ENCODE measurements at places on chromosomes 1 and 21. TPM values are rescaled to one million over a fixed set of nuclear protein-coding genes. Genes with fewer than 3 reads are reported as not detected.
A peak's percentile ranks its signal among the peaks of the same experiment; 100 is the strongest.

DNA sequence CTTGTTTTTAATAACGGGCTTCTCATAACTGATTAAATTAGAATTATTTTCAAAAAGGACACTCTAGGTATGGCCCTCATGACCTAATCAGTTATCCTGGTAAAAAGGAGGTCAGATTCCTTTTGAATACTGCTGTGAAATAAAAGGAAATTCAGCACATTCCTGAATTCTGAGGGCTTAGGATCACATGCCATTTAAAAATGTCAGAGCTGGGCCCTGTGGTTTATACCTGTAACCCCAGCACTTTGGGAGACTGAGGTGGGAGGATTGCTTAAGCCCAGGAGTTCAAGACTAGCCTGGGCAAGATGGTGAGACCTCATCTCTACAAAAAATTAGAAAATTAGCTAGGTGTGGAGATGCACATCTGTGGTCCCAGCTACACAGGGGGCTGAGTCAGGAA is 18.0 kb upstream of the RABGGTB start:
- DNase-seq, result no peak

DNA sequence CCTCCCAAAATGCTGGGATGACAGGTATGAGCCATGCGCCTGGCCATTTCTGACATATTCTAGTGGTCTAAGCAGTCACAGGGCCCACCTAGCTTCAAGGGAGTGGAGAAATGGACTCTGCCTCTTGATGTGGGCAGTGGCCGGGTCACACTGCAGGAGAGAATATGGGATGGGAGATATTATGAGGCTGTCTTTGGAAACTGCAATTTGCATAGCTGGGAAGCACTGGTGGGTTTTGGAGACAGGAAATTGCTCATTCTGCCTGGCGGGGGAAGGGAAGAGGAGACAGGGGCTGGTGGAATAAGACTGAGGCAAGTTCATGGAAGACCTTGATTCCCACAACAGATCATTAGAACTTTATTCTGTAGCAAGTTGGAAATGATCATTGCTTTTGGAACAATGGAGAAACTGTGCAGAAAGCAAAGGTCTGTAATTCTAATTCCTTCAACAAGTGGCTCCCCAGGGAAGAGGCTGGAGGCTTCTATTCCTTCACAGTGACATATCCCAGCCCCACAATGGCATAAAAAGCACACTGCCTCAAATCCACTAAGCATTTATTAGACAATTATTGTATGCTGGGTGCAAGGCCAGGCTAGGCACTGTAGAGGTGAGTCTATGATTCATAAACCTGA is 10.5 kb downstream of the NCMAP start:
- no peak for DNase-seq

DNA sequence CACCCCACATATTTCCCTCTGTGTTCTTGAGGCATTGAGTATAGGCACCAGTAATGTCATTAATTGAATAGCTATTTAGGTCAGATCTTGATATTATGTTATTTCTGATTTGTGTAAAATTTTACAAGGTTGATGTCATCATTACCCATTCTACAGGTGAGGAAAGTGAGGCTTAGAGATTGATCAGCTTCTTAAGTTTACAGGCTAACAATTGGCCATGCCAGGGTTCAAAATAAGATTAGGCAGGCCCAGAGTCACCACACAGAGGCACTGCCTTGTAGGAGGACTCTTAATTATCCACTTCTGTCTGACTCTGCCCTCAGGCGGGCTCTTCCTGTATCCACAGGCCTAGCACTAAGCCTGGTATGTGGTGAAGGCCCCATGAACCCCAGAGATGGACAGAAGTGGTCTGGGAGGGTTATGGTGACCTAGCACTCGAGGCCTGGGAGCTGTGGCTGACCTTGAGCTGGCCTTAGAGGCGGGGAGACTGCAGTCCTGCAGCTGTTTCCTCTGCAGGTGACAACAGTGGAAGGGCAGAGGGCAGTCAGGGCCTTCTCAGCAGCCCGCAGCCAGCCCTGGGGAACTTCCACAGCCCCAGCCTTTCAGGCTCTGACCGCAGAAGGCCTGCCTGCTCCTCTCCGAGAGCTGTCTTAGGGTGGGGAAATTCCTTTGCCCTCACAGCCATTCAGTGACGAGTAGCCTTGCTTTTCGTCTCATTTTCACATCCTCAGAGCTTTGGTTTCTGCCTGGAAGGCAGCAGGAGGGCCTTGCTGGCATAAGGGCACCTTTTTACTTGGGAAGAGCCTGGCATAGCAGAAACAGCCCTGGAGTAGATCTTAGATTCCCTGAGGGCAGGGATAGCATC is 12.2 kb downstream of the ZDHHC18 start:
- DNase-seq, result no peak

DNA sequence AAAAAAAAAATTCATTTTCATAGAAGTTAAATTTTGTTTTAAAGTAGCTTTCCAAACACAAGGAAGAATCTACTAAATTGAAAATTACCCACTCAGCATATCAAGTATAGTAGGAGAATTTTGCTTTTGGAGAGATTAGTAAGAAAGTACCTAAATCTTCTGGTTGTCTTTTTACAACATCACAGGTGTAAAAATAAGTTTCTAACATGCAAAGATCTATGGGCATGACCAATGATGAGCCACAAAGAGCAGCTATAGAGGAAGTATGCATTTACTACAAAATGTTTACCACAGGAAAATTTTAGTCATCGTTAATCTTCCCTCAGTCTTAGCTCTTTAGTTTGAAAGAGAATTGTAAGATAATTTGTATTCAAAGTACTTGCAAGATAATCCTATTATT is 28.1 kb downstream of the ANGPTL3 start:
- DNase-seq, result no peak

DNA sequence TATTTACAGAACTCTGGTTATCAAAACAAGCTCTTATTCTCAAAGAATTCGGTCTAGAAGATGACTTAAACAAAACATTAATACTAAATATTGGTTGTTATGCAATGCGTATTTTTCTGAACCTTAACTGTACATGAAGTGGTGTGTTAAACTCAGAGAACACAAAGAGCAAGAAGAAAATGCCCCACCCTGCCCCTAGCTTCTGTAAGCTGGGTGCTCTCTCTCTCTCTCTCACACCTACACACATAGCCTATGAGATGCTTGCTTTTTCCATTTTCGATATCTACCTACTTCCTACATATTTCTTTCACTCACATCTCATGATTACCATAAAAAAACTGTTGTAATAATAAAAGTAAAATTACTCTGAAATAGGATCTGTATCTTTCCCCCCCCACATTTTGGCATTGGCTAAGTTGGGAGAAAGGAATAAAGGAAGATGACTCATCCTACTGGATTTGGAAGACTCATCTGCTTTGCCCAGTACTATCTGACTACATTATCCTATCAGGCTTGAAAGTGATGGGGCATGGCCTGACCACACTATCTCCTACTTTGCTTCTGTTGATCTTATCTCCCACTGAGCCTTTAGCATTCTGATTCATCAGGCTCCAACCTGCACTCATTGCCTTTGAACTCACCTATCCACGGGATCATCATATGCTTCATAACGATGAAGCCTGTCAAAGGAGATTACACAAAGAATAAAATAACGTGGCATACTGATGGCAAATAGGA is 2.9 kb downstream of the CRYZ start:
- no peak for DNase-seq

DNA sequence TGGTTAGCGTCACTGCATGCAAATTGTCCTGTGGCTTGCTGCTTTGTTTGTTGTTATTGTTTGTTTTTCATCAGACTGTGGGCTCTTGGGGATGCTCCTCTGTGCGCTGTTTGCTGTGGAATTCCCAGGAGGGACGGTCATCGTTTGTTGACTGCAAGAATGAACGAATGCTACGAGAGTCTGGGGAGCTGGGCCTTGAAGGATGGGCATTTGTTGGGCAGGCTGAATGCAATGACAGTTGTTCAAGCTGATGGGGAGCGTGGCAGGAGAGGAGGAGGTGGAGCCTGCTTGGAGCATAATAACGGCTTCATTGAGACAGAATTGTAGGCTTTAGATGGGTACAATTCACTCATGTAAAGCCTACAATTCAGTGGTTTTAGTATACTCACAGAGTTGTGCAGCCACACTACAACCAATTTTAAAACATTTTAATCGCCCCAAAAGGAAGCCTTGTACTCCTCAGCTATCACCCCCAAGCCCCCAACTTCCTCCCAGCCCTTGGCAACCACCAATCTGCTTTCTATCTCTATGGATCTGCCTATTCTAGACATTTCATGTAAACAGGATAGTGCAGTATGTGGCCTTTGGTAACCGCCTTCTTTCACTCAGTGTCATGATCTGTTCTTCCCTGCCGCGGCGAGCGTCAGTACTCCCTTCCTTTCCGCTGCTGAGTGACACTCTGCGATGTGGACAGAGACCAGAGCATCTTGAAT is 190.2 kb downstream of the CAMTA1 start:
- no peak for DNase-seq

- DNase-seq, result no peak
Observed at GRCh38 chr1:31425301-31426081, 12.5 kb downstream of the SERINC2 start.

DNA sequence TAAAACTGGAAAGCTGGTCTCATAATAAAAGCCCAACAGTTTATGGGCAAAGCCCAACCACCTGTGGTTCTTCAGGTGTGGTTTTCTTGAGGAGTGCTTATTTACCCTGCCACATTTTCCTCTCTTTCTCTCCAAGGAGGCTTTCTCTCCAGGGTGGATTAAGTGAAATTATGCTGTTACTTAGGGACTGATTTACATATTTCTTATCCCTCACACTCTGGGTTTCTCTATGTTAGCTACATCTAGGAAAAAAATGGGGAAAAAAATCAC is 4.8 kb downstream of the TBX19 start:
- no peak for DNase-seq

DNA sequence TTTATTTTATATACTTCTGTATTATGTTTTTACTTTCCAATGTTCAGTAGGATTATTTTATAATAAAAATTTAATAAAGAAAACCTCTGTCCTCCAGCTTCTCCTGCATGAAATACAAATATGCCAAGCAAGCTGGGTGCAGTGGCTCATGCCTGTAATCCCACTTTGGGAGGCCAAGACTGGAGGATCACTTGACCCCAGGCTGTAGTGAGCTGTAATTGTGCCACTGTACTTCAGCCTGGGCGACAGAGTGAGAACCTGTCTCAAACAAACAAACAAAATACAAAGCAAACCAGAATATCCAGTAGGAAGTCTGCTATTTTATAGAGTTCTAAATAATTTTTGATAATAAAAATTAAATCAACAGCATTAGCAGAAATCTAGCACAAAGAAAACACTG is 168.8 kb downstream of the EIF4G3 start:
- DNase-seq, result no peak

GRCh38 chr1:8846263-8846662 is 28.8 kb upstream of the RERE start:
- no peak for DNase-seq

- no peak for DNase-seq
Observed at GRCh38 chr1:9877962-9878361, 32.1 kb downstream of the CTNNBIP1 start.

DNA sequence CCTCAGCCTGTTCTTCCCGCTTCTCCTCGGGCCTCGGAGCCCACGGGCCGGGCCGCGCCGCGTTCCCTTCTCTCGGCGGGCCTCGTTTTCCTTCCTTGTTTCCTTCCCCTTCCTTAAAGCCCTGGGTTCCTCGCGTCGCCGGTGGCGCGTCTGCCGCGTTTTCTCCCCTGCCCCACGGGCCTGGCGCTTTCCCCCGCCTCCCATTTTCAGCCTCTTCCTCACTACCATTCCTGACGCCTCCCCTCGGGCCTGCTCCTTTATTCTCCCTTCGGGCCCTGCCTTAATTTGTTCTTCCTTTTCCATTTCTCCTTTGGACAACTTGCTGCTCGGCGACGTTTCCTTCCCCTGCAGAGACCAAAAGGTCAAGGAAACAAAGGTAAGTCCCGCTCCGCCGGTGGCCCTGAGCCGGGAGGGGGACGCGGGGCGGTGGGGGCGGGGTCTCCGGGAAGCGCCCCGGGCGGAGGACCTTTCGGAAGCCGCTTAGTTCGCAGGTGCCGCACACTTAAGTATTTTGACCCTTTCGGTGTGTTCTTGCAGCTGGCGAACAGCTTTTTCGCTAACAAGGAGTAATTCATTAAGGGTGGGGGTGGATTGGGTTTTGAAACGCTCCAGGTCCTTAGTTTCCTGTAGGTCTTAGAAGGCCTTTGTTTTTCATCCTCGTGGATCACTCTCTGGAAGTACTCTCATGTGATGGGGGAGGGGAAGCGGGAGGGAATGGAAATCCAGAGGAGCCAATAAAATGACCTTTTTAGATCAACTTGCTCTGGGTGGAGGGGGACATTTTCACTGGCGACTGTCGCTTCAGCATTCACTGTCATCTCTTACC is 780 bp downstream of the YTHDF2 start:
- DNase-seq, result peak; percentile 11

- DNase-seq, result no peak
Observed at GRCh38 chr1:172252321-172252720, 168.2 kb upstream of the C1orf105 start.

GRCh38 chr1:89692601-89693521 is 59.9 kb downstream of the LRRC8C start:
- DNase-seq, result no peak

DNA sequence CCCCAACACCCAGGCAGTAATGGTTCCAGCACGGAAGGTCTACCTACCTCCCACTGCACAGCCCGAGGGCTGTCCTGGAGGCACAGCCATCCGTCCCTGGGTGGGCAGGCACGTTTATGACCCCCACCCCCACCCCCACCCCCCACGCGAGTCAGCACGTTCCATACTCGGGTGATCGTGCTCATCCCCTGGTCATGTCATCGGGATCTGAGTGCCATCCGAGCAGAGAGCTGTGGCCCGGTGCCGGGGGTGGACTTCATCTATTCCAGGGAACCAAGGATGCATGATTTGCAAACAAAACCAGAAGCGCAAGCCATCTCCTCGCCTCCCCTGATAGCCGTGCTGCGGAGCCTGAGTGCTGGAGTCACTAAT is 1.1 kb downstream of the TSPEAR start:
- no peak for DNase-seq

ERO1B gene
- 12.0 TPM for total RNA-seq

SYNJ1 gene
- total RNA-seq, result 9.2 TPM

SLC1A7 gene
- not detected for total RNA-seq

CACHD1 gene
- total RNA-seq, result 14.4 TPM

MIXL1 gene
- total RNA-seq, result 1.1 TPM

SERTAD4 gene
- 10.6 TPM for total RNA-seq

PTPRF gene
- 292 TPM for total RNA-seq
